ENCODE measurements at places on chromosomes 1 and 21.
A peak's percentile ranks its signal among the peaks of the same experiment; 100 is the strongest.

- no peak overlapping the region for H3K4me3 ChIP-seq
- no peak for DNase-seq
- no peak overlapping the region for H3K27ac ChIP-seq
- peaks cover 26% of the 10 kb centered on the region for H3K4me1 ChIP-seq
- no peaks in the 10 kb centered on the region for H3K27me3 ChIP-seq
These were observed 50.2 kb downstream of the GADD45A start for GRCh38 chr1:67735206-67735605.

- no peak for DNase-seq
- H3K27ac ChIP-seq = peak overlapping the region; percentile 20
- H3K4me3 ChIP-seq = peak overlapping the region; percentile 43
These were observed 2.0 kb downstream of the HES3 start for GRCh38 chr1:6245869-6246496.

DNA sequence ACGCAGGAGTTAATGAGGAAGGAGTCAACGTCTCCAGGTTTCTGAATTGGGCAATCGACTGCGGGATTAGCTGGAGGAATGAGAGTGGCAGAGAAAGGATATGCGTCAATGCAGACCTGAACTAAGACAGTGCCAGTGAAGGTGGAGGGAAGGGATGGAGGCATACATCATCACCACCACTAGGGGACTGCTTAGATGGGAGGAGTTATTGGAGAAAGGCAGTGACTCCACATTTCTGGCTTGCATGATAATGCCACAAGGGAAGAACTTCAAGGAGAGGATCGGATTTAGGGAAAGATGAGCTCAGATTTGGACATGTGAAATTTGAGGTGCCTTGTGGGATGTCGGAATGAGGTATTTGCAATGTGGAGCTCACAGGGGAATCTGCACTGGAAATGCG is 17.5 kb downstream of the VASH2 start:
- H3K27ac ChIP-seq = no peak overlapping the region
- H3K36me3 ChIP-seq = no peaks in the 10 kb centered on the region
- H3K4me1 ChIP-seq = peaks cover 22% of the 10 kb centered on the region

DNA sequence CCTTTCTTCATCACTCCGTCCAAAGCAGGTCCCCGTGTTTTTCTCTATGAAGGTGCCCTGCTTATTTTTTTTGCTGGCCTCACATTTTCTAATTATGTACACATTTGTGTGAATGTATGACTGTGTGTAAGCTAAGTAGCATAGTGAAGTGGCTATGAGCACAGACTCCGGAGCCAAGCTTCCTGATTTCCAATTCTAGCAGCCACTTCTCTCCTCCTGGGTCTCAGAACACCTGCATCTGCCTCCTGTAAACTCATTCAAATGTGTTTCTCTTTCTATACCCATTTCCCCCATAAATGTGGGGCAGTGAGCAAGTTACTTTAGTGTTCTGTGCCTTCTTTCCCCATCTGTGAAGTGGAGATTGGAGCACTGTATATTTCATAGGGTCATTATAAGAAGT is 2.1 kb downstream of the SLAMF6 start:
- H3K27ac ChIP-seq = peak overlapping the region; percentile 93
- DNase-seq = no peak
- H3K27me3 ChIP-seq = no peaks in the 10 kb centered on the region
- H3K4me3 ChIP-seq = peak overlapping the region; percentile 88

GRCh38 chr1:193213998-193214397 is 27.6 kb upstream of the B3GALT2 start:
- peaks cover 51% of the 10 kb centered on the region for H3K36me3 ChIP-seq
- H3K27me3 ChIP-seq = no peaks in the 10 kb centered on the region
- H3K4me3 ChIP-seq = no peak overlapping the region
- H3K4me1 ChIP-seq = peaks cover 11% of the 10 kb centered on the region
- H3K27ac ChIP-seq = no peak overlapping the region

GRCh38 chr1:114216431-114217173 is 62.9 kb upstream of the SYT6 start:
- peaks cover 10% of the 10 kb centered on the region for H3K27me3 ChIP-seq
- H3K4me1 ChIP-seq = peaks cover 4% of the 10 kb centered on the region
- no peak overlapping the region for H3K4me3 ChIP-seq
- no peak for DNase-seq
- no peaks in the 10 kb centered on the region for H3K36me3 ChIP-seq

- H3K27me3 ChIP-seq = no peaks in the 10 kb centered on the region
- H3K36me3 ChIP-seq = no peaks in the 10 kb centered on the region
- H3K4me1 ChIP-seq = no peaks in the 10 kb centered on the region
- DNase-seq = no peak
- no peak overlapping the region for H3K4me3 ChIP-seq
These were observed 684.0 kb downstream of the NCAM2 start for GRCh38 chr21:21682172-21682571.

GRCh38 chr1:245279346-245279745 is 124.6 kb downstream of the KIF26B start:
- peaks cover 20% of the 10 kb centered on the region for H3K27me3 ChIP-seq
- no peak for DNase-seq
- no peak overlapping the region for H3K4me3 ChIP-seq
- no peaks in the 10 kb centered on the region for H3K36me3 ChIP-seq
- no peaks in the 10 kb centered on the region for H3K4me1 ChIP-seq

DNA sequence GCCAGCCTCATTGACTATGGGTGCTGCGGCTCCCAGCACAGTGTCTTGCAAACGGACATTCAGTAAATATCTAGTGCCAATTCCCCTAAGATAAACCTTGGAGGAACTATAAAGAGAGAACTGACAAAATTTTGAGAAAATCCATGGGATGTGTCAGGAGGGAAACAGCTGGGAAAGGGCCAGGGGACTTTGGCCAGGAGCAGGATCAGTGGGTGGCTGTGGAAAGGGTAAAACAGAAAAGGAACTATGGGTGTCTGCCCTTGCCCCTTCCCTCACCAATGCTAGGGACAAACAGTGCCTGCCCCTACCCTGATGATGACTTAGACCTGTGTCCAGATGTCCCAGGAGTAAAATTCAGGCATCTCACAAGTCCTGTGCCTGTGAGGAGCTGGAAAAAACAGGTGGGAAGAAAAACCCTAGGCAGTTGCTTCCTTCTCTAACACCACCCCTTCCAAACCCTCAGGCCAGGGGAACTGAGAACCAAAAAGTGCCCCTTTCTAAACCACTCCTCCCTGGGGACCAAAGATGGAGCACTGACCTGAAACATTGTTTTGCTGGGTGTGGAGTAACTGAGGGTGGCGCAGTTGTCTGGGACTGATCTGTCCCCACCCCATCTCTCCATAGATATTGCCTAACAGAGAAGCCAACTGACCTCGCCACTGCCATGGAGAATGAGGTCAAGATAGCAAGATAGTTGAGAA is 22.1 kb upstream of the IFNAR2 start:
- DNase-seq = peak; percentile 57
- H3K36me3 ChIP-seq = peaks cover 17% of the 10 kb centered on the region
- H3K4me1 ChIP-seq = peaks cover 51% of the 10 kb centered on the region
- peak overlapping the region; percentile 38 for H3K27ac ChIP-seq
- peak overlapping the region; percentile 46 for H3K4me3 ChIP-seq
- no peaks in the 10 kb centered on the region for H3K27me3 ChIP-seq

DNA sequence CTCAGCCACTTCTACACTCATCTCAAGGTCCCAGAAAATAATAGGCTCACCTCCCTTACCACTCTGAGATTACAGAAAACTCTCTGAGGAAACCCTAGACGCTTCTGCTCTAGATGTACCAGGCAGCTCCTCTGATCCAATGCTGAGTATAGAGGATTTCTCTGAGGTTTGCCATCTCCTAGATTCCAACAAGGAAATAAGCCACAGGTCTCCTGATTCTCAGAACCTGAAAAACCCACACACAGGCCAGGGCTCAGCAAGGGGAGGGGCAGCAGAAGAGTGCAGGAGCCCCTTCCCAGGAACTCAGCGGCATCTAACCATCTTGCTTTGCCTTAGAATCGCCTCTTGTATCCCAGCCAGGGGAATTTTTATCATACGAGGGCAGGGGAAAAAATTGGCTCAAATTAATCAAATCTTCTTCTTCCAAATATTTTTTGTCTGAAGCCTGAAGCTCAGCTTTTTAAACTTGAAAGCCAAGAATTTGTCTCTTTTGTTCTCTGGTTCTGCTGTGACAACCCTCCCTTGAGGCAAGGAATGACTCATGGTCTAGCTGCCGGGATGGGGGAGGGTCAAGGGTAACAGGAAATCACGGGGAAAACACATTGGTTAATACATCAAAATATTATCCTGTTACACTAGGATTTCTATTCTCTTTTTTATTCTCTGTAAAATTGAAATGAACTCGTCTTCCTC is 30.8 kb downstream of the GORAB start:
- DNase-seq = no peak
- H3K27me3 ChIP-seq = peaks cover 5% of the 10 kb centered on the region
- H3K4me3 ChIP-seq = no peak overlapping the region
- H3K4me1 ChIP-seq = no peaks in the 10 kb centered on the region
- peaks cover 5% of the 10 kb centered on the region for H3K36me3 ChIP-seq
- no peak overlapping the region for H3K27ac ChIP-seq

DNA sequence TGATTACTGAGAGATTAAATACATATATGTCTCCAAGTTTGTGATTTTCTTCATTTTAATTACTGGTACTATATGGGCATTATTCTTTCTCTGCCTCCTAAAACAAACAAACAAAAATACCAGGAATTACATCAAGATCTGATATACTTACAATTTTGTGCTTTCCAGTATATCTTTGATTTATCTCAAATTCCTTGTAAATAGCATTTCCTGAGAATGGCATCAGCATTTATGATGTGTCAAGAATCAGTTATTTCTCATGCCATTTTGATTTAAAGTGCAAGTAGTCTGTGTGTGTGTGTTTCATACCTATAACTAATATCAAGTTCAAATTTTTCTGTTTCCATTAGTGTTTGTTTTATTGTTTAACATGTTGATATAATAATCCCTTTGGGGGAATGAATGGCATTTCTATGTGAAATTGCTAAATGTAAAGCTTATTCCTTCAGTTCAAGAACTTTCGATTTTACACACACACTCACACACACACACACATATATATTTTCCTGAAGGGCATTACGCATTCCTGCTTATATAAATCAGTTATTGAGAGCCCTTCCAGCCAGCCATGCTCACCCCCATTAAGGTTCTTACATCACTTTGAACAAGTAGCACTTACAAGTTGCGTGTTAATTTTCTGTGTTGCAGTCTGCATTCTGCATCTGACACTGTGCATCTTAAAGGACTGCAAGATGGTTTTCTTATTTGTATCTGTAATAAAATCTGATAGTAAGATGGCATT is 102.7 kb downstream of the NEK7 start:
- peak overlapping the region; percentile 81 for H3K27ac ChIP-seq
- H3K36me3 ChIP-seq = peaks cover 11% of the 10 kb centered on the region

- H3K27ac ChIP-seq = no peak overlapping the region
- peak; percentile 6 for DNase-seq
- H3K4me1 ChIP-seq = no peaks in the 10 kb centered on the region
- H3K4me3 ChIP-seq = no peak overlapping the region
- H3K27me3 ChIP-seq = peaks cover 11% of the 10 kb centered on the region
These were observed 176.5 kb downstream of the TGFB2 start for GRCh38 chr1:218521414-218522169.

DNA sequence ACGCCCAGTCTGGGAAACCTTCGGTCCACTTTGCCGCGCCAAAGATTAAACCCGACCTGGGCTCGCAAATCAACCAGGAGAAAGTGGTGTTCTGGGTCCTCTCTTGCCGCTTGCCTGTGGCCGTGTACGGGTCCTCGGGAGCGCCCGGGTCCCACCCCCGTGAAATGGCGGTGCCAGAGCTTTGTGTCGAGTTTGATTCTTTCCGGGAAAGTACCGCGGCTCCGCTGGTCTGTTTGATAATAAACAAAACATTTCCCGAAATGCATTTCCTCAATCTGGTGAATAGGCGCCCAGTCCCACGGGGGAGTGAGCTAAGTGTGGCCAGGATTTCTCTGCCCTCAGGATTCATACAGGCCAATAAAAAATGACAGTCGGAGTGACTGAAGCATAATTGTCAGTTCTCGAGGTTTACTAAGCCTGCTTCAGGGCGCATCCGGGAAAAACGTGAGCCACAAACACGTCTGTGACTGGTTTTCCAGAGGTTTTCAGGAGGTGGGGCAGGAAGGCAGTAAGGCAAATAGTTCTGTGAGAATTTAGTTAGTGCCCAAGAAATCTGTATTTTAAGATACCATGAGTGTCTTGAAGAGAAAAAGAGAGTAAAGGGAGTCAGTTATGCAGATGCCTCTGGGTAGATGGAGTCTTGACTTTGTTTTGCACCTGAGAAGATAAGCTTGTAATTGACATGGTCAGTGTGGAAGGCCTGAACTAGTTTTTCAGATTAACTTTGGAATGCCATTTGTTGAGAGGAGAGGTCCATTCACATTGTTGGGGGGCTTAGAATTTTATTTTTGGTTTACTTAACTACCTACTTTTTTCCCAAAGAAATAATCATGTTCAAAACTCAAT is 675 bp downstream of the IFNAR1 start:
- H3K4me1 ChIP-seq = peaks cover 16% of the 10 kb centered on the region
- H3K27ac ChIP-seq = no peak overlapping the region
- H3K4me3 ChIP-seq = no peak overlapping the region
- H3K36me3 ChIP-seq = peaks cover 8% of the 10 kb centered on the region

- H3K27me3 ChIP-seq = peaks cover 53% of the 10 kb centered on the region
- peak overlapping the region; percentile 0 for H3K27ac ChIP-seq
- peak; percentile 54 for DNase-seq
- H3K4me1 ChIP-seq = peaks cover 19% of the 10 kb centered on the region
- peak overlapping the region; percentile 84 for H3K4me3 ChIP-seq
These were observed 176.9 kb upstream of the LMO4 start for GRCh38 chr1:87151500-87152421.

- no peak overlapping the region for H3K27ac ChIP-seq
- H3K4me3 ChIP-seq = no peak overlapping the region
- DNase-seq = no peak
- H3K27me3 ChIP-seq = peaks cover 34% of the 10 kb centered on the region
- no peaks in the 10 kb centered on the region for H3K4me1 ChIP-seq
These were observed 142.6 kb upstream of the CTTNBP2NL start for GRCh38 chr1:112253366-112253765.

DNA sequence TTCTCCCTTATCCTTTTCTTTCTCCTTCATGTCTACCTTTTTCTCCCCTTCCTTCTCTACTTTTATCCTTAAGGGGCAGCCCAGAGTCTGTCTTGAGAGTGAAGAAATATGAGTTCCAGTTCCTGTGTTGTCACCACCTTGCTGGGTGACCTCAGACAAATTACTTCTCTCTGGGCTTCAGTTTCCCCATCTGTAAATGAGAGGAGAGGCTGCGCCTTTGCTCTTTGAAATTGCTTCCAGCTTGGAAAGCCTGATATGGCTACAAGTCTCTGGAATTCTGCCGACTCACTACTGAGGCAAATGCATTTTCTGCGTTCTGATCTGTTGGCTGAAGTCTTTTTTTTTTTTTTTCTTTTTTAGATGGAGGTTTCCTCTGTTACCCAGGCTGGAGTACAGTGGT is 119.2 kb downstream of the SYF2 start:
- DNase-seq = no peak
- peaks cover 12% of the 10 kb centered on the region for H3K36me3 ChIP-seq
- peaks cover 17% of the 10 kb centered on the region for H3K27me3 ChIP-seq
- H3K27ac ChIP-seq = no peak overlapping the region

GRCh38 chr1:110134050-110134595 is 16.2 kb upstream of the SLC6A17 start:
- H3K27ac ChIP-seq = no peak overlapping the region
- H3K4me1 ChIP-seq = peaks cover 25% of the 10 kb centered on the region
- H3K27me3 ChIP-seq = peaks cover 54% of the 10 kb centered on the region
- no peak for DNase-seq
- no peak overlapping the region for H3K4me3 ChIP-seq

GRCh38 chr1:230977761-230978490 is 735 bp downstream of the TTC13 start:
- H3K4me3 ChIP-seq = peak overlapping the region; percentile 100
- H3K27me3 ChIP-seq = no peaks in the 10 kb centered on the region
- H3K27ac ChIP-seq = peak overlapping the region; percentile 99
- H3K4me1 ChIP-seq = peaks cover 24% of the 10 kb centered on the region

GRCh38 chr1:19385869-19386591 is 73.9 kb downstream of the SLC66A1 start:
- H3K4me3 ChIP-seq = no peak overlapping the region
- peaks cover 15% of the 10 kb centered on the region for H3K4me1 ChIP-seq
- H3K27me3 ChIP-seq = no peaks in the 10 kb centered on the region
- H3K27ac ChIP-seq = peak overlapping the region; percentile 1
- no peak for DNase-seq
- H3K36me3 ChIP-seq = peaks cover 16% of the 10 kb centered on the region
